ENCODE measurements at places on chromosomes 3 and 15. TPM values are rescaled to one million over a fixed set of nuclear protein-coding genes. Genes with fewer than 3 reads are reported as not detected.

PPP1R14D gene
- total RNA-seq: not detected

- peak; percentile 70 for DNase-seq
Observed at GRCh38 chr3:30353711-30354467, 252.5 kb upstream of the TGFBR2 start.

BFSP2 gene
- total RNA-seq: not detected

- DNase-seq: no peak
Observed at GRCh38 chr3:152430223-152431002, 161.7 kb downstream of the MBNL1 start.

PPM1M gene
- total RNA-seq: 59.5 TPM

- DNase-seq: no peak
Observed at GRCh38 chr15:77025941-77026411, 31.1 kb downstream of the PSTPIP1 start.

- DNase-seq: no peak
Observed at GRCh38 chr3:33578325-33579177, 138.3 kb upstream of the UBP1 start.

- DNase-seq: no peak
Observed at GRCh38 chr3:141499284-141499683, 12.5 kb downstream of the RASA2 start.

BCHE gene
- total RNA-seq: not detected

CEP97 gene
- 20.2 TPM for total RNA-seq

DNA sequence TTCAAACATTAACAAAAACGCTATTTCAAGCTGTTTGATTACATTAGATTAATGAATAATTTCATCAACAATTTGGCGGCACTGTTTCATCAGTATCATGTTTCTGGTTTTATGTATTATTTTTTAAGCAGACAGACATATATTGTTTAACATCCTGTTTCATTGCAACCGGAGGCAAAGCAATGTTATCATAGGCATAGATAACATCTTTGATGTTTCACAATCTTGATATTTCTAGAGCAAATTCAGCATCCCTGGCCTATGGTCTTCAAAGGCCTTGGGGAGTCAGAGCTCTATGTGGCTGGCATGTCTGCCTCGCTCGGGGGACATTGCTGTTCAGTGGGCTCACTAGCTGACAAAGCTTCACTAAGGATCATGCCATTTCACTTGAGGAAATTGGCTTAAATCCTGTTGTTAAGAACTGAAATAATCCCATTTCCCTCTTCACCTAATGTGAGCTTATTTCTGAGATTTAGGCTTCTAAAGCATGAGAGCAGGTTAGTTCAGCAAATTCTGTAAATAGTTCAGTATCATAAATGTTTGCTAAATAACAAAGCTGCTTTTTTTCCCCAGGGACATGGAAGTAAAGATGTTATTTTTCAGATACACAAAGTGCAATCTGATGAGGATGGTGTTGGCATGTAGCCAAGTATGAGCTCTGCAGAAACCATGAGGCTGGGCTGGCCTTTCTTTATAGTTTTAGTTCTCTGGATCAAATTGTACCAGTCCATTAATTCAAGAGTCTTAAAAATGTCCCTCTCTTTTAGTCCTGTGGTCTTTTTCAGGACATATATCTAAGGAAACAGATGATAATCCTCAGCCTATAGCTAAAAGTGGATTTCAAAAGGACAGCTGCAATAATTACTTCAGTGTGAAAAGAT lies 941.4 kb downstream of the PLOD2 start:
- no peak for DNase-seq

- DNase-seq: no peak
Observed at GRCh38 chr3:21847005-21847404, 96.0 kb upstream of the ZNF385D start.

Data from activated T-helper 1 cell treated with anti-CD3 and anti-CD28 coated beads, Interleukin-12 subunit alpha, Interleukin-12 subunit beta, Interleukin-2, Interleukin-4 antibody, amounts not matched to agents 30 ng/mL and 10 ng/mL and 1 ng/mL, durations not matched to agents 14 hours and 24 hours and 36 hours (primary cell).